ENCODE measurements at places on chromosomes 11 and 22.

DNA sequence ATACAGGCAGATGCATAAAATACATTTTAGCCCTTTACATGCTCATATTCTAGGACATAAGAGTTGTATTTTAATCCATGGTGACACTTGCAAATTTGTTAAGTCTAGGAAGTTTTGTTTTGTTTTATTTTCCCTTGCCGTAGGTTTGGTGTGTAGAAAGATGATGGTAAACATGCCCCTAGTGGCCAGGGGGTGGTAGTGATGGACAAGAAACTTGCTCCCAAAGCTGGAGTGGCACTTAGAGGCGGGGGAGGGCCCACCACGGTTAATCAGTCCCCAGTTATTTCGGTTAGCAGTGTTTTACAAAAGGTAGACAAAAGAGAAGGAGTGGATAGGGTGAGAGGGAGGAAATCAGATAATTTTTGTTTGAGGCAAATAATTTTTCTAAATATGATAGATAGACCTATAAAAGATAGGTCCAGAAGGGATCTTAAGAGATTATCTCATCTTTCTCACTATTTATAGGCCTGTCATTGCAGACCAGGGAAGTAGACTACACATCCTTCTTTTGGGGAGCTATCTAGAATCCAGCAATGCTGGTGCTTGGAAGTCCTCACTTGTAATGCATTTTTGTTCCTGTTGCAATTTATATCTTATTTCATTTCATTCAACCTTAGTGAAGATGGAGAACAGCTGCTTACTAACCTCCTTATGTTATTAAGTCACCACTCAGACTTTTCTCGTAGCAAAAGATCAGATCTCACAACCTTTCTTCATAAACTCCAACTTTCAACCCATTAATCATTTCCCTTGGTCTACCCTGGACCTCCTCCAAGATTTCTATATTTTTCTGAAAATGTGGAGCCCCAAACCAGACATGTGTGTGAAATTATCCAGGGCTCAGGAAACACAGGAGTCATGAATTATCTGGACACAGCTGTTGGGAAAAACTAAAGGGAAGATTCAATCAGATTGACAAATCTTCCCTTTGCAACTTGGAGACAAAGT, 5.9 kb upstream of the BDNF start:
- peak; percentile 46 for DNase-seq

DNA sequence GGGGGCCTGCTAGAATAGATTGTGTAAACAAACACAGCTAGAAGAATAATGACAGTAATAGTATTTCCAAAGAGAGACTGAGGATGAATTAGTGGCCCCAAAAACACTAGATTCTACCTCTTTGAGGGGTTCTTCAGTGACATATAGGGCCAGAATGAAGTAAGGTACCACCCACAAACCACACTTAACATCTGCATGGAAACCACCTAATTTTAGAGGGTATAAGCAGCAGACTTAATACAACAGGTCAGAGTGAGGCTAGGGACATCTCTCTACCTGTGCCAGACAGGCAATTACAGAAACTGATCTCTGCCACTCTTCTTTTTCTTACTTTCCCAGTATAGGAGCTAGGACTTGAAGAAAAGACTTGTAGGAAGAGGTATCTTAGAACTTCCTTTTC, 20.1 kb downstream of the ELP4 start:
- DNase-seq, result no peak

- DNase-seq, result no peak
Measured at GRCh38 chr11:22725079-22725478, 58.7 kb downstream of the GAS2 start.

DNA sequence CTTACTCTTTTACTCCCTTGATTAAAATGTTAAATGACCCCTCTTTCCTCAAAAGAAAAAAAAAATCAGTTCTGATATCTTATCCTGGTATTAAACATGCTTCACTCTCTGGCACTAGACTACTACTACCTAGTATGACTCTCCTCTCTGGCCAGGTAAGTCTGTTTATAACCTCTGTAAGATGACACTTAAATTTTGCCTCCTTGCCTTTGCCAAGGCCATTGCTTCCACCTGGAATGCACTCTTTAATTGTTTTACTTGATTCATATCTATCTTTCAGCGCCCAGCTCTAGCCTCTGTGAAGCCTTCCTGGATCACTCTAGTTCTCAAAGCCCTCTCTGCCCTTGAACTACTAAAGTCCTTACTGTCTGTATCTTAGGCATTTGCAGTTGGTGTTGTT, 170.4 kb downstream of the ETS1 start:
- DNase-seq, result no peak

GRCh38 chr11:11468954-11469353, 115.9 kb upstream of the CSNK2A3 start:
- DNase-seq, result no peak

DNA sequence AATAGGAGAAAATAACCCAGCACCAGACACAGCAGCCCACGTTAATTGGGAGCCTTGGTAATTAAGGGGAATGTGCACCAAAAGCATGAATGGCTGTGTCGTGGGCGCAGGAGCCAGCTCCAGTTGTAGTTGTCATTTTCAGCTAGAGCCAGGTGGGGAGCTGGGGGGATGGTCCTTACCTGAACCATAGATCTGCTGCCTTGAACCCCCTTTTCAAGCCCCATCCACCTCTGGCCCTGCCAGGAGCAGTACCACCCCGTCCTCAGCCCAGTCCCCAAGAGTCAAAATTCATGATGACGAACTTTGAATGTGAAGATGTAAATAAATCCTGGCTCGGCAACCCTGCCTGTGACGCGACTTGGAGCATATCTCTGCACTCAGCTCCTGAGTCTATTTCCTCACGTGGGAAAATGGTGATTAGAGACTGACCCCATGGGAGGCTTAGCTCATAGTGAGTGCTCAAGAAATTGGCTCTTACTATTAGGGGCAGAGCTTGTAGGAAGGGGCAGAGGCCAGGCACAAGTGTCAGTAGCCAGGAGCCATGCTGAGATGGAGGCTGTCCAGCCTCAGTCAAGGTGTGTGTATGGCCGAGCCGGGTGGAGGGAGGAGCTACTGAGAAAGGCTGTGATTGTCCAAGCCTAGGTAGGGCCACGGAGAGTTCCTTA, 794 bp upstream of the FXYD6 start:
- DNase-seq, result no peak

DNA sequence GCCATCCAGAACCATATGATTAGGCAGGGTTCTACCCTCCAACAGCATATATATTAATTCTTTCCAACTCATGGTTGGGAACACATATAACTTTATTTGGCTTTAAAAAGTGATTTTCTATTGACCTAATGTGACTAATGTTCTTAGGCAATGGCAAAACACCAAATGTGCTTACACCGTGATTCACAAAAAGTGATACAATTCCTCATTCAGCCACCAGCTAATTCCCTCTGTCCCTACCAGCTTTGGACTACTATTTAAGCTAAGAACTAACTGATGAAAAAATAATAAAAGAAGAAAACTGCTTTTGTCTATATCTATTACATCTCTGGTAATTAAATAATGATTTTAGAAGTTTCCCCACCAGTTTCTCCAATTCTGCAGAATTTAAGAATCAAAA, 4.7 kb downstream of the CTSC start:
- no peak for DNase-seq

DNA sequence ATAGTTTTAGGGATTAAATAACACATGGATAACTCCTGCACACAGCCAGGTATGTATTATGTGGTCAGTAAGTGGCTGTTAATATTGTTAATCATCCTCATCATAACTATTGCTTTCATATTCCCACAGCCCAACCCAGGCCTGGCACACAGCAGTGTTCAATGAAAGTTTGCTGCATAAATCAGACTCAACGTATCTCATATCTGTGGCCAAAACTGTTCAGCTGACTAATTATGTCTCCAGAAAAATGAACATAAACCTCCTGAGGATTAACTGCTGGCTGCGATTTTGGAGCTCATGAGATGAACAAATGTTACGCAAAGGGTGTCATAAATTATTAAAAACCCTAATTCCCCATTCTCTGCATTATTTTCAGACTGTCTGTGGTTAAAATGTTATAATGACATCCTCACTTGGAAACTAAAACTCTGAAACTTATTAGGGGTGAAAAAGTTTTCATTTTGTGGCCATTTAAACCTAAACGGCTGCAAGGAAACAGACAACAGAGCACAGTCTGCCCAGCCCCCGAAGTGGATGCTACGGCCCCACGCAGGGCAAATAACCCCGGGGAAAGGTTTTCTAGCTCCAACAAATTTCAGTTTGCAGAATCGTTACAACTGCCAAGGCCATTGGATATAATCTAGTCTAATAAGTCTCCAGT, 17.3 kb downstream of the ABCC8 start:
- DNase-seq, result no peak
